ENCODE measurements at places on chromosomes 1 and 21.

GRCh38 chr1:115325874-115326273 is 12.2 kb downstream of the NGF start:
- no peak for DNase-seq

- DNase-seq: no peak
These were observed 886.7 kb downstream of the PLA2G4A start for GRCh38 chr1:187715483-187715882.

GRCh38 chr1:207217778-207218511 is 103.5 kb upstream of the CD55 start:
- DNase-seq: no peak

DNA sequence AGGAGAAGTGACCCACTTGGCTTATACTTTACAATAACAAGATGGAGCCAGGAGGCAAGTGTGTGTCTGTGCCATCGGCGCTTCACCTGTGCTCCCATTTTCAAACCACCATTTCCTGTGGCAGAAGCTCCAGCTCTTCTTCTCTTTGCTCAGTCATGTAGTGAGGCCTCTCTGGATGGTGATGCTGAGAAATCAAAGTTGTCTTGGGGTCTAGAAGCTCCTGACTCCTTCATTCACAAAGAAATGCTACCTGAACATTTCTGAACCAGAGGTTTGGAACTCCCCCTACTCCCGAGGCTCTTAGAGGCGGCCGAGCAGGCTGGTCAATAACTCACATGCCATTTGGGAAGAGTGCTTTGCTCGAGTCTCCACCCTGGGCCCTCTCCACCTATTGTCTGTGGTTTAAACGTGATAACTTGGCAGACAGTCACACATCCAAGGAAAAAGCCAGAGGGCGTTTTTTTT is 18.0 kb downstream of the SLAMF1 start:
- DNase-seq: peak; percentile 86

DNA sequence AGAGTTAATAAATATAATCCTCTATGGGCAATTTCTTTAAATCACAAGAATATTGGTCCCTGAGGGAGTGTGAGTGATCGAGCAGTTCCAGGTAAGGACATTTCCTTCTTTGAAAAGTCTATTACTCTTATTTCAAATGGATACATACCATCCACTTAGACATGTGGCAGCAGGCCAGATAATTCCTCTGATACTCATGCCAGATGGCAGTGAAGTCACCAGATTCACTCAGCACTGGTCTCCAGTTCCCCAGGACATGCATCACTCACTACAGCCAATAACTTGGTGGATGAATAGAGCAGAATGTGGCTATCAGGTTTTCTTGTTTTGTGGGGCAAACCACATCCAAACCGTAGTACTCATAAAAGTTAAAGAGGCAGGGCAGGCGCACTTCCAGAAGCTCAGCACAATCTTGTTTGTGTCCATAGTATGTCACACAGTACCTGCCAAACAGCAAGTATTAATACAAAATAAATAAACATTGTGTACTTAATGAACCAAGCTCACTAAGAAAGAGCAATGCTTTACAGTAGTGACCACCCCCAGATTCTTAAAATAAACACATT is 74.2 kb upstream of the CD53 start:
- DNase-seq: no peak
